ENCODE measurements at places on chromosomes 3 and 15.

- no peak for DNase-seq
Observed at GRCh38 chr3:105260385-105260784, 106.3 kb upstream of the ALCAM start.

GRCh38 chr15:58416963-58417362 is 14.8 kb upstream of the LIPC start:
- DNase-seq: no peak

- DNase-seq: no peak
Observed at GRCh38 chr3:168061332-168061996, 34.3 kb downstream of the GOLIM4 start.

DNA sequence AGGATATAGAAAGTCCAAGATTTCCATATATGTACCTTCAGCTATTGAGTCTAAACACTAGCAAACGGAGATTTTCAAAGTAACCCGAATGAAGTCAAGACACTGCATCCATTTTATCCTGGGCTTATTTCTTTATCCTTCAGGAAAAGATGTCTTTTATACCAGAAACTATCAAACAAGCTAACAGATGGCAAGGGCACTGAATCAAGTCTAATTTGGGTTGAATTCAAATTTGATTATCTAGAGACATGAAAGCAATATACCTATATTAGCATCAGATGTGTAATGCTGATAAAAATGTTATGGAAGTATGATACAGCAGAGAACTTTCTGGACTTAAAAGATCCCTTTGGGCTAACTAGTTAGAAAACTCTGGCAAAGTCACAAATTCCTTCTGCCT is 138.3 kb upstream of the TSPAN3 start:
- no peak for DNase-seq

- no peak for DNase-seq
Observed at GRCh38 chr15:52020221-52021085, 1.4 kb downstream of the MAPK6 start.

GRCh38 chr3:94431876-94432570 is 369.2 kb downstream of the NSUN3 start:
- DNase-seq: no peak

- no peak for DNase-seq
Observed at GRCh38 chr3:169857811-169858210, 11.9 kb downstream of the LRRC31 start.

GRCh38 chr15:69498987-69499386 is 46.4 kb downstream of the RPLP1 start:
- no peak for DNase-seq

DNA sequence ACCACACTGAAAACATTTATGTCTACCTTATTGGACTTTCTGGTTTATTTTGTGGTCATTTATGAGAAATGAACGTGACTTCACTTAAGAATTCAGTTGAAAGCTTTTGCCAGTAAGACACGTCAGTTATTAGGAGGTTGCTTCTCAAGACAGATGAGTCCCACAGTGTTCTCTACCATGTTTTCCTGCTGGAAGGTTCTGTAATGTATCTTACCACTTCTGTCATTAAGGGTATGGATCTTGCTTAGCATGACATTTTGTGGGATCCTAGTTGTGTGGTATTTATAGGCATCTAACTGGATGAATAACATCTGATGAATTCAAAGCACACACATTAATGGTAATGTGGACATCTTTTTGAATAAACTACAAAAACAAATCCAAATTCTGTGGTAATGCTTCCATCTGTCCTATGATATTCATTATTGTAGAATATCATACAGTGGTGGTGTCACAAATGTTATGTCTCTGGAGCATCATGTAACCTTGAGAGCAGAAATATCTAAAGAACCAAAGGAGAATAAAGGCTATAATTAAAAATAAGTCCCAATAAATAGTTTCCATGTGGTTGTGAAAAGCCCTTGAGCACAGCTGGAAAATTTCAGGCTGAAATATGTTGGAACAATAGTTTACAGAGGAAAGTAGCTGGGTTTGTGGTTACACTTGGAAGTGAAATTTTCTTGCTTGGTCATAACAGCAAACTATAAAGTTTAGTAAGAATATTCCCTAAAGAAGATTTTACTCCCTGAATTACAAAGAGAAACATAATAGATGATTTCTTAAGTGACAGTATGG is 61.5 kb downstream of the C3orf38 start:
- DNase-seq: no peak

- DNase-seq: no peak
Observed at GRCh38 chr3:61924090-61924735, 362.8 kb downstream of the PTPRG start.

DNA sequence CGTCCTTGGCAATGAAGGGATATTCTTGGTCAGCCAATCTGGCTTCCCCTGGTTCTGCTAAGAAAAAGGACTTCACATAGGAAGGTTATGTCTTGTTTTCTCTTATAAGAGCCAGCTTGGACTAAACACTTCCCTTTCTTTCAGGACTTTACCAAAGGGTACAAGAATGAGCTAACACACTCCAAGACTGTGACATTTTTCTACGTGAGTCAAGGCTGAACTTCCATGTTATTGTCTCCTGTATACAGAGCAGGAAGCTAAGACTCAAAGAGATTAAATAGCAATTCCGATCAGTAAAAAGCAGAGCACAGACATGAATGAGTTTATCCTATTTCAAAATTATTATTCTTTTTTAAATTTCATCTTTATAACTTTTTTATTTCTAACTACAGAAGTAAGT is 63.3 kb upstream of the STT3B start:
- DNase-seq: no peak

GRCh38 chr3:30353711-30354467 is 252.5 kb upstream of the TGFBR2 start:
- DNase-seq: no peak

DNA sequence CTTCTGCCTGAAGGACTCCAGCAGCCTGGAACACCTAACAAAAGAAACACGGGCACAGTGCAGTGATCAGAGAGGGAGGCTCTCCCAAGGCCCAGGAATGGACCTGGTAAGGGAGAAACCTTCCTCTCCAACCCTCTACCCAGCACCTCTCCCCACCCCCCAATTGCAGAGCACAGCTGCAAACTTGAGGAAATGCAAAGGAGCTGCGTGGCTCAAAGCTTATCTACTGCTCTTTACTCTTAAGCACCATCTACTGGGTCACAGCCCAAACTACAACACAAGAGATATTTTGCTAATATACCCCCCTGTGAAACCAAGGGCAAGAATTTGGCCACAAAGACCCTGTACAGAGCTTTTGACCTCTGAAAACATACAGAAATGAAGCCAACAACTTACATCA is 328.3 kb downstream of the OXSM start:
- DNase-seq: no peak

- no peak for DNase-seq
Observed at GRCh38 chr3:14434126-14434497, 31.7 kb downstream of the SLC6A6 start.

DNA sequence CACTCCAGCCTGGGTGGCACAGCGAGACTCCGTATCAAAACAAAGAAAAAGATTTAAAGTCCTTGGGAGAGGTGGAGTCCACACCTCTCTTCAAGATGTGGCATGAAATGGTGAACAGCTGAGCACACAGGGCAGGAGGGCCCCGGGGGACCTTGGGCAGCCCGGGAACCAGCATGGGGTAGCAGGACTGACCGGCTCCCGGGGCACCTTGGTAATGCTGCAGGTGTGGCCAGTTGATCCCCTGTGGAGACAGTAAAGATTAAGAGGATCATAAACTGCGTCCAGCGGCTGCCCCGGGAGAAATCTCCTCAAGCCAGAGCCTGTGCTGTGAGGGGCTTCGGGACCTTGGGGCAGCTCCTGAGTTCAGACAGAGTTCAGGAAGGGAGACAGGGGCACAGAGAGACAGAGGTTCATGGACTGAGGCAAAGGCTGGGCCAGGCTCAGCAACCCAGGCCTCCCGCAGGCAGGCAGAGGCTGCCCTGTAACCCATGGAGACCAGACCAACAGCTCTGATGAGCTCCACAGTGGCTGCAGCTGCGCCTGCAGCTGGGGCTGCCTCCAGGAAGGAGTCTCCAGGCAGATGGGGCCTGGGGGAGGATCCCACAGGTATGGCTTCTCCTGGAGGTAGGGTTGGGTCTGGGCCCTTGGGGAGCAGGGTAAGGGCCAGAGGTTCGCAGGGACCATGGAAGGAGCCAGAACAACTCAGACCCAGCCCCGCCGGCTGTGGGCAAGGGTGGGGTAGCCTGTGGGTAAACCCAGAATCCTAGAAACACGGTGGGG is at the start of gene NR2E3:
Gene NR2E3, plus strand, starts transcription at position 299 of the 780 bp plus-strand sequence. Its CDS starts 190 bp downstream, at position 489.
- no peak for DNase-seq

DNA sequence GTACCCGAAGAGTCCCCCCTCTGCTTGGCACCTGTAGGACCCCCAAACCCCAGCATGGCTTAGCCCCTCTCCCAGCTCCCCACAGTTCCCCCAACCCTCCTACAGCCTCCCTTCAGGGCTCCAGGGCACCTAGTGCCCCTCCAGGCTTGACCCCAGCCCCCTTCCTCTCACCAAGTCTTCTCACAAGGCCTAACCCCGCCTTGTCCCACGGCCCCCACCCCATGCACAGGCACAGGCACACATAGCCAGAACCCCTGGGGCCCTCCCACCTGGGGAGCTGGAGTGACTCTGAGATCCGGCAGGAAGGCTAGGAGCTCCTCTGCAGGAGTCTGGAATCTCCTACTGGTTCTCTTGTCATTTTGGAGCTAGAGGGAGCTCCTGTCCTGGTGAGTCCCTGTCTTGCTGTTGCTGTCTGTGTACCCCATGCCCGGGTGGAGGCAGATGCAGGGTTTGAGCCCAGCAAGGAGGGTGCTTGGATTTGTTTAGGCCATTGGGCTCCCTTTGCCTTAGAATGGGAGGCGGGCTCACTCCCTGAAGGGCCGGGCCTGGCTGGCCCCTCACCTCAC is 39.6 kb downstream of the KLF13 start:
- DNase-seq: no peak

GRCh38 chr3:42680806-42681205 is 4.5 kb upstream of the KLHL40 start:
- DNase-seq: no peak

DNA sequence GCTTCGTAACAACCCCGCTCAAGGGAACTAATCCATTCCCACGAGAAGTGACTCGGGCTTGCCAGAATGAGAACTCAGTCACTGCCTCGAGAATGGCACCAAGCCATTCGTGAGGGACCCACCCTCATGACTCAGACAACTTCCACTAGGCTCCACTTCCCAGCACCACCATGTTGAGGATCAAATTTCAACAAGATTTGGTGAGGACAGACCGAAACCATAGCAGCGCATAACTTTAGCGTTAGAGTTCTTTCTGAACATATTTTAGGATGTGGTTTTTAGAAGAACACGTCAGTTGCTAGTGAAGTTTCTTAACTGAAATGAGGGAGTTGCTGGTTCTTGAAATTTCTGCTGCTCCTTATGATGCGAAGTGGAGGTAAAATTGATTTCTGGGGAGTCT is 13.5 kb downstream of the PTPRG start:
- peak; percentile 93 for DNase-seq

DNA sequence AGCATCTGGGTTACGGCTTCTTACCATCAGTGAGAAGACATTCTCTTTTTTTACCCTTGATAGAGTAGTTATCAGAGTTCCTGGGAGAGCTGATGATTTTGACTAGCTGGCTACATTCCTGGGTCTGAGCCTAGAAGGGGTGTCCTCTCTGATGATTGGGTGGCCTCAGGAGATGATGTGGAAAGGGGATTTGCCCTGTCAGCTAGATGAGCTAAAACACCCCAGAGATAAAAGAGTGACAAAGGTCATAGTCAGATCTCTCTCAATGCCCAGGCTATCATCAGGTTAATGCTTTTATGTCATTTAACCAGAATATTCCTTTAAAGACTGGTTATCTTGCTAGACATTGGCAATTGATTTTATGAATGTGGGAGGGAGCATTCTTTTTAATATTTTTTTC is 130.2 kb downstream of the KCNAB1 start:
- DNase-seq: no peak

DNA sequence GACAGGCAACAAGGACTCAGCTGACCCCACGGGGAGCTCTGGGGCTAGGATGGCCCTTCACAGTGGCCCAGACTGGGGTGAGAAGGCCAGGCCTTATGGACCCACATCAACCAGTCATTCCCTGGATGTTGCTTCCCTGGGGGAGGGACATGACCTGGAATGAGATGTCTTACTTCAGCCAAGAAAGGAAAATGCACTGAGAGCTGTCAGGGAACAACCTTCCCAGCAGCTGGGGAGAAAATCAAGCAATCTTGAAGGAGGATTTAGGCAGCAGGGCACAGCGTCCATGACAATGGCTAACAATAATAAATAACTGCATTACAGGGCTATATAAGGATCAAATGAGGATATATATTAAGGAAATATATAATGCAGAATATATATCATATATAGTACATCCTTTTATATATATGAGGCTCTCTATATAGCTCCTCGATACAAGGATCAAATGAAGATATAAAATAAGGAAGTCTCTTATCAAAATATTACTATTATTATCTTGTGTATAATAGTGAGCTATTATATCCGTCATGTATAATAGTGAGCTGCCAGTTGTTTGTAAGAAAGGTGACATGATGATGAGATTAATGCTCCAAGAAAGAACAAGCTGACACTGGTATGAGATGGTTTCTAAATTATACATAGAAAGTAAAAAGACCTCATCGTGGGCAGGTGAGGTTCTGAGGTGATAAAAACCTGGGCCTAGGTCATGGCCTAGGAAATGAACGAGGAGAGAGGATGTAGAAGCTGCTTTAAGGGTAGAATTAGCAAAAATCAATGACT is 117.8 kb upstream of the LIPC start:
- DNase-seq: no peak

DNA sequence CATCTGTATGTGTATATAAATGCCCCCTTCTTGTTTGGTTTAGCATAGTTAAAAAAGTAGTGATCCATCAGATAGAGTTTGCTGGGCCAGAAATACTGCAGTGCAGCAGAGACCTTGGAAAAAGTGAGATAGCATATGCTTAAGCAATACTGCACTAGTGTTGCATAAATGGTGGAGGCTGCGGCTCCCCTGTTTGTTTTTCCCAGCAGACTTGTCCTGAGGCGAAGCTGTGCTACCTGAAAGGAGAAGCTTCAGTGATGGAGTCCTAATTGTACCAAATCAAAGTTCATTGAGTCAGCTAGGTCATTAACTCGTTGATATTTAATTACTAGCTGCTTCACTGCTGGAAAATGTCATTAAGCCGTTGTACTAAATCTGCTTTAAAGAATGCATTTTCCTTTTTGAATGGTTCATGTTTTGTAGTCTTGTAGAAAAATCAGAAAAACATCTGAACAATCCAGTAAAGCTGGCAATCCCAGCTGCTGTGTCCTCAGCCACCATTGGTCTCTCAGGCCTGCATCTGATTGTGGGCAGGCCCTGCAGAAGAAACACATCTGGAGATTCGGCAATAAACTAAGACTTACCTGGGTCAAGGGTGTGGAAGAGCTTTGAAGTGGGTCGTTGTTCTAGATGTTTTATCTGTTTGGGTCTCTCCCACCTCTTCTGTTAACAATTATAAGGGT is 169.6 kb downstream of the B3GALNT1 start:
- DNase-seq: no peak

GRCh38 chr3:49745986-49746385 is 22.2 kb upstream of the GMPPB start:
- DNase-seq: no peak

DNA sequence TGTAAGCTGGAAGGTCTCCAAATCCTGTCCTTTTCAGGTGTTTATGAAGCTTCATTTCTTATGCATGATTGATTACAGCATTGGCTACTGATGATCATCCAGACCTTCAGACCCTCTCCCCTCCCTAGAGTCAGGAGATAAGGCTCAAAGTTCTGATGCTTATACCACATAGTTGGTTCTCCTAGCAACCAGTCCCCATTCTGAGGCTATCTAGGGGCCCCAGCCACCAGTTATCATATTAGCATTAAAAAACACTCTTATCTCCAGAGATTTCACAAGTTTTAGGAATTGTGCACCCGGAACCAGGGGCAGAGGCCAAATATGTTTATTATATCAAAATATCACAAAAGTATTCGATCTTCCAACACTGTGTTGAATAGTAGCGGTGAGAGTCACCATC is 953.1 kb downstream of the FHIT start:
- DNase-seq: no peak

GRCh38 chr3:57729334-57730045 is 26.6 kb upstream of the SLMAP start:
- no peak for DNase-seq

Measured in HFF-Myc (cell line).